Activated CD4-positive, alpha-beta memory T cell treated with anti-CD3 and anti-CD28 coated beads for 36 hours (primary cell): ENCODE measurements at places on chromosomes 3 and 15. TPM values are rescaled to one million over a fixed set of nuclear protein-coding genes. Genes with fewer than 3 reads are reported as not detected.

ASB14 gene
- total RNA-seq = not detected

PRRT3 gene
- total RNA-seq = 7.8 TPM

RASGRP1 gene
- total RNA-seq = 167 TPM

CHRFAM7A gene
- total RNA-seq = 0.90 TPM

PPM1M gene
- total RNA-seq = 111 TPM

SNX22 gene
- total RNA-seq = 0.38 TPM

VGLL3 gene
- not detected for total RNA-seq

BUB1B gene
- total RNA-seq = 88.8 TPM

SLC12A6 gene
- total RNA-seq = 18.4 TPM

TP53BP1 gene
- 32.0 TPM for total RNA-seq

CCR3 gene
- total RNA-seq = not detected

BMF gene
- total RNA-seq = 6.9 TPM

LXN gene
- total RNA-seq = 8.1 TPM

TGM4 gene
- not detected for total RNA-seq

POTEB gene
- total RNA-seq = not detected

CCR1 gene
- 1.3 TPM for total RNA-seq

GRK7 gene
- not detected for total RNA-seq

RLBP1 gene
- total RNA-seq = not detected

PXYLP1 gene
- total RNA-seq = 11.6 TPM

MTFMT gene
- total RNA-seq = 18.2 TPM

EIF4G1 gene
- 410 TPM for total RNA-seq

ESYT3 gene
- total RNA-seq = 0.17 TPM

NMNAT3 gene
- 1.1 TPM for total RNA-seq

GPR87 gene
- 1.1 TPM for total RNA-seq

TRIM59 gene
- 27.3 TPM for total RNA-seq

ELP6 gene
- total RNA-seq = 32.7 TPM

GPR176 gene
- total RNA-seq = 0.27 TPM

ABCF3 gene
- total RNA-seq = 48.7 TPM

KLF15 gene
- 0.46 TPM for total RNA-seq

HCN4 gene
- not detected for total RNA-seq

SYNPR gene
- total RNA-seq = not detected

MITF gene
- not detected for total RNA-seq

MKRN3 gene
- total RNA-seq = 3.3 TPM

SNUPN gene
- 34.2 TPM for total RNA-seq

IFT57 gene
- 29.4 TPM for total RNA-seq

TTLL13 gene
- total RNA-seq = 0.55 TPM

GPR62 gene
- not detected for total RNA-seq

GNAT1 gene
- total RNA-seq = not detected

PLSCR2 gene
- total RNA-seq = not detected

SLC2A2 gene
- total RNA-seq = not detected

ARL6IP5 gene
- total RNA-seq = 93.9 TPM

STXBP5L gene
- total RNA-seq = not detected

PIK3CB gene
- total RNA-seq = 24.8 TPM

SH2D7 gene
- total RNA-seq = not detected

FSIP1 gene
- total RNA-seq = 0.68 TPM

DOCK3 gene
- 2.9 TPM for total RNA-seq
